HT-29 (cell line): ENCODE measurements at places on chromosomes 7 and 10.

GRCh38 chr7:131241386-131241785, 86.3 kb upstream of the MKLN1 start:
- no peak for DNase-seq

DNA sequence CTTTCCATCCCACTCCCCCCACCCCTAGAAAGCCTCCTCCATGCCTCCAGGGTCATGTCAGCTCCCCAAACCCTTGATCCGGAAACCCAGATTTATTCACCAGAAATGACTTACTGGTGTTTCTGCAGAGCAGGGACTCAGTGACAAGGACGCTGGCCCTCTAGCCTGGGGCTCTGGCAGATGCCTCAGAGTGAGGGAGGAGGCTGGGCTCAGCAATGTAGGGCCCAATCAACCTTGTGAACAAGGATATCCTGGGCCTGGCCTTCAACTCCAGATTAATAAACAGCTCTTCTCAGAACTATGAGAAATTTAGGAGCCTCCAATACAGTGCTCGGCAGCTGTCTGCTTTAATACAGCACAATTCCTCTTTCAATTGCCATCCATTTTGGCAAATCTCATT, at the start of gene MBL2:
MBL2 (minus strand) TSS at position 162 of the 400 bp plus-strand sequence. CDS start 1,149 bp downstream, outside the sequence.
- DNase-seq, result no peak

GRCh38 chr7:78389022-78389421, 590.4 kb downstream of the PHTF2 start:
- DNase-seq, result no peak

DNA sequence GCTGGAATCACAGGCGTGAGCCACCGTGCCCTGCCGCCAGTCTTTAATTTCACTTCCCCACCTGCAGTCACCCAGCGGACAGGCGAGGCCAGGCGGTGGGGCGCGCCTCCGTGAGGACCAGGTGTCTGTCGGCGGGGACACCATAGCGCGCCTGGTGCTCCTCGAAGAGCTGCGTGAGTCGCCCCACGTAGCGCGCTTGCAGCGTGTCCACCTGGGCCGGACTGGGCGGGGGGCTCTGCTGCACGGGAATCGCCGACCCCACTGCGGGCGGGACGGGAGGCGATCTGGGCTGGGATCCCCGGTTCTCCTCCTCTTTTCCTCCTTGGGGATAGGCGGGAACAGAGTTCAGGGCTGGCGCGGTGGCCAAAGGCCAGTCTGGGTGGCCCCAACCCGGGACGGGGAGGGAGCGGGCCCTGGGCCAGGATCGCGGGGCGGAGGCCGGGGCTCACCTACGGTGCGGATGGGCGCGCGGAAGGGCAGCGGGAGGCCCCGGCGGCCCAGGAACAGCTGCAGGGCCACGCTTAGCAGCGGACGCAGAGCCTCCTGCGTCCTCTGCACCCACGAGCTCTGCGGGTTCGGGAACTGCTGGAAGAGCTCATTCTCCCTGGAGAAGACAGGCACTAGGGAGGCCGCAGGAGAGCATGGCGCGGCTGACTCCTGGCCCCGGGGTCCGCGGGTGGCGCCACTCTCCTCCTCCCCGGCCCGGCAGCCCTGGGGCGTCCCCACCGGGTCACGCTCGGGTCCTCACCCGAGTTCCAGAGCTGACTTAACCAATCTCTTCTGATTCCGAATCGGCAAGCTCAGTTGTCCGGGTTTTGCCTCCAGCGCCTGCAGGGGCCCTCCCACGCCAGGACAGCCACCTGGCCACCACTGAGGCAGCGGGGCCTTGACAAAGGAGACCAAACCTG, 1.1 kb upstream of the MOGAT3 start:
- peak; percentile 55 for DNase-seq

DNA sequence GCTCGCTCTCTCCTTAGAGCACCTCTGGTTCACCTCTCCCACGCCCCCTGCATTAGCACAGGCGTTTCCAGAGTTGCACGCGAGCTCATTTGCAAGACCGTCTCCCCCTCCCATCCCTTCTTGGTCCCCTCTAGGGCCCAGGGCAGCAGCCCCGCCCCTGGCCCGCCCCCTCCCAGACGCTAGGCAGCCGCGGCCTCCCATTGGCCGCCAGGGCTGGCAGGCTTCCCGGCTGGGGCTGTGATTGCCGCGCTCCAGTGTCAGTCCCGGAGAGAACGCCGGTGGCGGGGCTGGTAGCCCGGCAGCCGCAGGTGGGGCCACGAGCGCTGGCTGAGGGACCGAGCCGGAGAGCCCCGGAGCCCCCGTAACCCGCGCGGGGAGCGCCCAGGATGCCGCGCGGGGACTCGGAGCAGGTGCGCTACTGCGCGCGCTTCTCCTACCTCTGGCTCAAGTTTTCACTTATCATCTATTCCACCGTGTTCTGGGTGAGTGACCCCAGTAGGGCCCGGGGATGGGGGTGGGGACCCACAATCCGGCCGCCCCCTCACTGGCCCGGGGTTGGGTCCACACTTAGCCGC, at the start of gene TSPAN15:
TSPAN15 (plus strand) TSS at position 257 of the 575 bp plus-strand sequence; CDS start at position 387, 130 bp downstream.
- DNase-seq, result peak; percentile 97

DNA sequence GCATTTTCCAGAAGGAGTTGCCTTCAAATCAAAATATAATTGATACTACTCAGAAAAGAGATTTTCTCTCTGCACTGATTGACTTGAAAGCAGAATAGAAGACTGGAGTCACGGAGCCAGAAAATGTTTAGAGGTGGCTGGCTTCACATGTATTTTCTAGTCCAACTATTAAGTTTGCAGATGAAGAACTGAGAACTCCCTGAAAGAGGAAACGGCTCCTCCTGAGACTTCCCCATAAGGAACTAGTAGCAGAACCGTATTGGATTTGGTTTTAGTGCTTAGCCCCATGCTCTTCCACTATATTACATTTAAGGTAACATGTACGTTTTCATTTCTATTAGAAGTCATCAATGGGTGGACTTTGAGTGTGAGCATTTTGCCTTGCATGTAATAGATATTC, 946.3 kb downstream of the CNTNAP2 start:
- no peak for DNase-seq

DNA sequence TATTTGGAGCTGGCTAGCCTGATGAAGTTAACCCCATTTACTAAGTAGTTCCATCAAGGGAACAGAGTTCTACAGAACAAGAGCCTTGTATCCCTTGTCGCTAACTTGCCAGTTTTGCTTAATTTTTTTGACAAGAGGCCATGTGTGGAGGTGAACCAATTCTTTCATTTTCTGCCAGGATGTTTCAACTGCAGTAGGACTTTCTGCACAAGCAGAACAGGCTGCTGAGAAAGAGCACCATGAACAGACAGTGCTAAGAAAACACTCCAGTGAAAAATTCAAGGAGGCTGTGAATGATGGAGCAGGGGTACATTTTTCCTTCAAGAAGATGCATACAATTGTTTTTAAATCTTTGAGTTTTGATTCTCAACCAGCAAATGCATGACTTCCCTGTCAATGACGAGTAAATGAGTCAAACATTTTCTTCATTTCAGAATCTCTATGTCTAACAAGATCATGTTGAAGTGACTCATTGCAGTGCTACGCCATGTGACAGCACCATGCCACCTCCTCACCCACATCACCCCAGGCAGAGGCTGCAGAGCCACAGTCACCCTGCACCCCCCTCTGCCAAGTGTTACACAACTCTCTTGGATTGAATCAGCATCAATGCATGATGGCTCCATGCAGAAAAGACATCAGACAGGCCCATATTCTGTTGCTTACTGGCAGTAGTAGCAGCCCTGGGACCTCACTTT, 193.1 kb downstream of the COBL start:
- DNase-seq, result peak; percentile 44

DNA sequence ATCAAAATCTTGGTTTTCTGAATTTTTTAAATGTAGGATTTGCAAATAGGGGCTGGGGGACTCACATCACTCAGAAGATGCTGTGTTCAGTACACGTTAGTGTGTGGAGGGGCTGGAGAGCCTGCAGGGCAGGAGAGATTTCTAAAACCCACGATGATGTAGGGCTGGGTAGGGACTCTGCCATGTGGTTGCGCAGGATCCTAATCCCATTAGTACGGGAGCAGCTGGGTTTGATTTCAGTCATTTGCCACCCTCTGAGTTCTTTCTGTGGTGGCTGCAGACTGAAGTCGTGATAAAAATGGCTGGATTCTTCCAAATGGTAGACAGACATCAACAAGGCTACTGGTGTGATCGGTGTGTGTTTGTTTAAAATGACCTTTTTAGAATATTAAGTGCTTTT, 14.2 kb upstream of the GET4 start:
- DNase-seq, result no peak

DNA sequence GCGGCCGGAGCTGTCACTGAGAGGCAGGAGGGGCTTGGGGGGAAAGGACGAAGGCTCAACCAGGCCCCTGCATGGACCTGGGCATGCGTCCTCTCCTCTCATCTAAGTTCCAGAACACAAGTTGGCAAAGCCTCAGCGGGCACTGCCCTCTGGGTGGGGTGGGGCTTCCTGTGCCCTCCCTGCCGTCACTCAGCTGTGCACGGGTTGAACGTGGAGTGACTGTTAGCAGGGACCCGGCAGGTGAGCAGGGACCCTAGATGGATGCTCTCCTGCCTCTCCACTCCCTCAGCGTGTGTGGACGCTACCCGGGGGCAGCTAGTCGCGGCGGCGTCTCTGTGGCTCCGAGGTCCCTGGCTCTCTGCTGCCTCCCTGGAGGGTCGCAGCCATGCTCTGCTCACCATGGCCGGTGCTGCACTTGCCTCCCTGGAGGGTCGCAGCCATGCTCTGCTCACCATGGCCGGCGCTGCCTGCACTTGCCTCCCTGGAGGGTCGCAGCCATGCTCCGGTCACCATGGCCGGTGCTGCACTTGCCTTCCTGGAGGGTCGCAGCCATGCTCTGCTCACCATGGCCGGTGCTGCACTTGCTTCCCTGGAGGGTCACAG, 36.4 kb upstream of the TTYH3 start:
- DNase-seq, result no peak

GRCh38 chr7:128106821-128107220, 75.6 kb upstream of the LRRC4 start:
- no peak for DNase-seq

DNA sequence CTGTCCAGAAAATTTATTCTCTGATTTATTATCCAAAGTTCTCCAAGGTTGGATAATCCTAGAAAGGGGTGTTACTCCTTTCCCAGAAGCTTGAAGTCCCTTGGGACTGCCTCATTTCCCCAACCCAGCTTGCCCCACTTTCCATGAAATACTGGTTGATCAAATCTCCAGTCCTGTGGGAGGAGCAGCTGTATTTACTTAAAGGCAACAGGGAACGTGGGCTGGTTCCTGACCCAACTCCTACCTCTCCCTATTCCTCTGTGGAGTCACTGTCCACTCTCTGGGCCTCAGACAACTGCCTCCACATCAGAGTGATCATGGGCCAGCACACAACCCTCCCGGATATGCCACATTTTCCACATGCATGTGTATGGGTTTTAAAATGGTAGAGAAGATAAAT, 166.2 kb upstream of the PRR15 start:
- DNase-seq, result no peak

DNA sequence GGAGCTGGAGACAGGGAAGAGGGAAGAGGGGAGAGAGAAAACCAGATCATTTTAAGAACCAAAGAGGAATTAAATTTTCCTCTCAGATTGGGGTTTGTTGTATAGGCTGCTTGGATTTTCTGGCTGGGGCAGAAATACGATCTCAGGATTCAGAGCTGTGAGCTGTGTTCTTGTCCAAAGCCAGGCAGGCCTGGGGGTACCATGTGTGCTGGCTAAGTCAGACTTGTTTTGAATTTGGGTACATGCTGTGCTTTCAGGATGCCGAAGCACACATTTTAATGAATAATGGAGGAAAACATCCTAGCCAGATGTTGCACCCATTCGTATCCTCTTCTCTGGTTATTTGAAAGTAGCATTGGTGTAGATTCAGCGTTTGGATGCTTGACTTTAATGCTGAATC, 170.3 kb upstream of the PODXL start:
- DNase-seq, result no peak

DNA sequence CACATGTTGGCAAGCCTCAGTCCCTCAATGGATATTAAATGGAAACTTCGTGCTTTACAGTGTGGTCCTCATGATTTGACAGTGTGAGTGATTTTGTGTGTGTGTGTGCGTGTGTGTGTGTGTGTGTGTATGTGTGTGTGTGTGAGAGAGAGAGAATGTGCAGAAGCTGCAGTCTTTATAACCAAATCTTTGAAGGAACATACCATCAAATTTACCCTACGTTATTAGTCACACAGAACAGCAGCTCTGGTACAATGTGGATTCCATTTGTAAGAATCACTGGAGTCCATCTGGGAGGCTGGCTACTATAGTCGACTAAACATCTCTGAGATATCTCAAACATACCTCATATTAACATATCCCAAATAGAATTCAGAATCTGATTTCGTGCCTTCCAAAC, 928.0 kb upstream of the POT1 start:
- DNase-seq, result no peak

DNA sequence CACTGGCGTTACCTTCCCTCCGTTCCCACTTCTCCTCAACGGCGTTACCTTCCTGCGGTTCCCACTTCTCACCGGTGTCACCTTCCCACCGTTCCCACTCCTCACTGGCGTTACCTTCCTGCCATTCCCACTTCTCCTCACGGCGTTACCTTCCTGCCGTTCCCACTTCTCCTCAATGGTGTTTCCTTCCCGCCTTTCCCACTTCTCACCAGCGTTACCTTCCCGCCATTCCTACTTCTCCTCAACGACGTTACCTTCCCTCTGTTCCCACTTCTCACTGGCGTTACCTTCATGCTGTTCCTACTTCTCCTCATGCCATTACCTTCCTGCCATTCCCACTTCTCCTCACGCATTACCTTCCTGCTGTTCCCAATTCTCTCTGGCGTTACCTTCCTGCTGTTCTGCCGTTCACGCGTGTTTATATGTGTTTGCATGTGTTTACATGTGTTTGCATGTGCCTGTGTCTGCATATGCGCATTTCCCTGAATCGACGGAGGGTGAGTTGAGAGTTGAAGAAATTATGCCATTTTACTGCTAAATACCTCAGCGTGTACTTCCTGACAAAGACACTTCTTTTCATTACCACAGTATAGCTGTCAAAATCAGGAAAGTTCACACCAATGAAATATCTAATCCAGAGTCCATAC, 23.2 kb upstream of the CFAP46 start:
- DNase-seq, result no peak

- peak; percentile 85 for DNase-seq
These were observed 3.7 kb downstream of the AGR2 start for GRCh38 chr7:16801111-16801542.

- DNase-seq, result no peak
These were observed 52.2 kb downstream of the ZNF467 start for GRCh38 chr7:149721084-149721601.

DNA sequence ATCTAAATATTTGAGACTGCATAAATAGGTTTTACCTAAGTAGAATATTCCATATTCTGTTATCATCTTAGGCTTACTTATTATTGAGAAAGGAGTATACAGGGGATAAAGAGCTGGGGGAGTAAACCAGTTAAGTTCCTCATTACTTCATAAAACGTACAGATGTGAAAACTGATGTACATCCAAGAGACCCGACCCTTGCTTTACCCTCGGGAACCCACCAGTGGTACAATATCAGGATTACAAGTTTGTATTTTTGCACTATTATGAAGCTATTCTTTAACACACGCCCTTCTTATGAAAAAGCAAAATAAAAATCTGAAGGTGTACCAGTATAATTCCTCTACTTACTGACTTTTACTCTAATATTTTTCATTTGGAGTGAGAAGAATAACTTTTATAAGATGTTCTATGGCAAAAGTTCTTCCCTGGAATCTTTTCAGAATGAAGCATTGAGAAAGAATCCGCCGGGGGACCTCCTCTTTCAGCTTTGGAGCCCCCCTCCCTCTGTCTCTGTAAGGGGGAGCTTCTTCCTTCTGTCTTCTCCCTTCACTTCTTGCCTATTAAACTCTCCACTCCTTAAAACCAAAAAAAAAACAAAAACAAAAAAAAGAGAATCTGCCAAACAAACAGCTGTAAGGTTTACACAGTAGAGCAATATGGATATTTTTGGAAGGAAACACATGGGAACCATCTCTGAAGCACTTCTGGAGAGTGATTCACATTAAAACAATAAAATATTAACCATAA, 550.0 kb downstream of the TNS3 start:
- no peak for DNase-seq
